ENCODE measurements at places on chromosomes 5 and 9.

DNA sequence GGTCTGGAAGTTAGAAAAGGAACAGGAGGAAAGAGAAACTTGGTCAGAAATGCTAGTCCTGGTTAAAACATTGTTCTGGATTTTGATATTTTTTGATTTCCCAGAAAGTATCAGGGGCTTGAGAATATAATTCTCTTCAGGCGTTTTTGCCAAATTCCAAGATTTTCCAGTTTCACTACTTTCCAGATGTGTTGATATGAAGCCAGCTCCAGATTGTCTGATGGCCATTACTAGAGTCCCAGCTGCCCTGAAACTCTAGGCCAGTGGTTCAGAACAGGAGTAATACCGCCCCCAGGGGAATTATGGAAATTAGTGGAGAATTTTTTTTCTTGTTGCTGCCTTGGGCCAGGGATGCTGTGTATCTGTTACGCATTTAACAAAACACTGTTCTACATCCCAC lies 88.6 kb downstream of the KCNN2 start:
- DNase-seq, result no peak

- DNase-seq, result no peak
Measured at GRCh38 chr9:126164796-126165525, 161.7 kb upstream of the MVB12B start.

DNA sequence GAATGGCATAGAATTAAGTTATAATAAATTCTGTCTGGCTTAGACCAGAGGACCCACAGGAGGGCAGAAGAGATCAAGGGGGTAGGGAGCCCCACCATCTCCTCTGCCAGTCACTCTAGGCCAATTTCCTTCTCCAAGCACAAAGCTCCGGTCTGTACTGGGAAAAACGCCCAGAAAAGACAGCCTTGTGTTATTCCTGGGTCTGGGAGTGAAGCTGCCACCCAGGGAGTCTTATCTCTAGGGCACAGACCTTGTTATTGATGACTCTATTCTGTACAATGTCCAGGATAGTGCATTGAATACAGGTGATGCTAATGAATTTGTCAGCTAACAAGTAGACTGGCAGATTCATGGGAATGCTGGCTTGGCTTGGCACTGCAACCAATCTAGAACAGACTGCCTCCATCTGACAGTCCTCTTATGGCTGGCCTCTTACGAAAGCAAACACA lies 60.7 kb downstream of the MED27 start:
- no peak for DNase-seq

- no peak for DNase-seq
Measured at GRCh38 chr5:75664979-75665378, 52.3 kb downstream of the POC5 start.

GRCh38 chr5:97752871-97753270 lies 569.8 kb upstream of the RIOK2 start:
- DNase-seq, result no peak

- DNase-seq, result no peak
Measured at GRCh38 chr5:37876943-37877342, 37.1 kb upstream of the GDNF start.

DNA sequence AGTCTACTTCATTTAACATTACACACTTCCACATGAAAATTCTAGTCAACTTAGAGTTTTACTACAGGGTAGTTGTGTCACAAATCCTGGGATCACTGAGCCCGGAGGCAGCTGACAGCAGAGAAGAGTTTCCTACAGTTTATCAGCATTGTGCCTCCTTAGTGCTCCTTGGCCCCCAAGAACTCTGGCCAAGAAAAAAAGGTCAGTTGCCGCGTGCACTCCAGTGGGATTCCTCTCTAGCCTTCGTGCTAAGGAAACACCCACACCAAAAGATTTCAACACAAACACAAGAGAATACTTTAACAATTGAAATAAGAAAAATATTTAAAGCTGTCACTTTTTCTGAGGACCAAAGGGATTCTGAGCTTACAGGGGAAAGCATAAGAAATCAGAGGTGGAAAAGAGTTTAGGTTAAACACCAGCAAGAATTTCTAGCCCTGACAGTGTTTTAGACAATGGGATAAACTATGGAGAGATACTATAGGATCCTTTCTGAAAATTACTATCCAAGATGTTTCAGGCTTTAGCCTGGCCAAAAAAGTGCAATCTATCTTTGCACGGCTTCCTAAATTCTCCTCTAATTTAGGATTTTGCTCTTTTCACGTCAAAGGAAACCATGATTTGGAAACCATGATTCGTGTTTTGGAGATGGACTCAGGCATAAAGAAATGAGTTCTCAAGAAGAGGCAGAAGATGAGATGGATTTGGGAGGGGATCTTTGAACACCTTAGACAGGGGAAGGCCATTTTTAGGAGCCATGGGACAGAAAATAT lies 606.8 kb downstream of the RAB3C start:
- no peak for DNase-seq

DNA sequence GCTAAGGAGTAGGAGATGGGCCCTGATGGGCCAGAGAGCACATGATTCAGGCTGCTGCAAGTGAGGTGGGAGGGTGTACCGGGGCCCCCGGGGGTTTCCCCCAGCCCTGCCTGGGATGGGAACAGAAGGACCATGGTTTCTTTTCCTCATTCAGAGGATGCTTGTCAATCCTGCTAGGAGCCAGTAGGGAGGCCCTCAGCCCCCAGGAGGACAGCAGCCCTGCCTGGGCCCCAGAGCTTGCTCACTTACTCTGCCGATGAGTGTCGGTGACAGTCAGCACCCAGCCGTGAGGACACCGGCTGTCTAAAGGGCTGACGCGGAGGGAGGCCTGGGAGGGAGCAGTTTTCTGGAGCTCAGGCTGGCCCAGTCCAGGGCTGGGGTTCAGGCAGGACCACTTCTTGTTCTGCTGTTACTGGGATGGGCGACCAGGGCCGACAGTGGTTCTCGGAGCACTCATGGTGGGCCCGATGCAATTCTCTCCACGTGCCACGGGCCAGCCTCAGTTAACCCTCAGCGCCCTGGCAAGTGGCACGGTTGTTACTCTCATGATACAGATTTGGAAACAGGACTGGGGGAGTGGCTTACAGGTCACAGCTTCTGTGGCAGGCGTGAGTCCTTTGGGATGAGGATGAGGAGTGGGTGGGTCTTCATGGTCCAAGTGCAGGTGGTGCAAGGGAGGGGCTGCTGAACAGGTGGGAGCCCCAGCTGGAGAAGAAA lies 1.8 kb downstream of the ARRDC1 start:
- DNase-seq, result no peak

GRCh38 chr5:39648085-39648847 lies 223.5 kb upstream of the DAB2 start:
- no peak for DNase-seq

DNA sequence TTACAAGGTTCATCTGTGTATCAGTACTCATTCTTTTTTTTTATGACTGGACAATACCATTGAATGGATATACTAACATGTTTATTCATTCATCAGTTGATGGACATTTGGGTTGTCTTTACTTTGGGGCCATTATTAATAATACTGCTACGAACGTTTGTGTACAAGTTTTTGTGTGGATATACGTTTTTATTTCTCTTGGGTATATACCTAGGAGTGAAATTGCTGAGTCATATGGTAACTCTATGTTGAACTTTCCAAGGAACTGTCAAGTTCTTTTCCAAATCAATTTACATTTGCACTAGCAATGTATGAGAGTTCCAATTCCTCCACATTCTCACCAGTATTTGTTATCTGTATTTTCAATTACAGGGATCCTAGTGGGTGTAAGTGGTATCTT lies 12.0 kb upstream of the LECT2 start:
- no peak for DNase-seq

DNA sequence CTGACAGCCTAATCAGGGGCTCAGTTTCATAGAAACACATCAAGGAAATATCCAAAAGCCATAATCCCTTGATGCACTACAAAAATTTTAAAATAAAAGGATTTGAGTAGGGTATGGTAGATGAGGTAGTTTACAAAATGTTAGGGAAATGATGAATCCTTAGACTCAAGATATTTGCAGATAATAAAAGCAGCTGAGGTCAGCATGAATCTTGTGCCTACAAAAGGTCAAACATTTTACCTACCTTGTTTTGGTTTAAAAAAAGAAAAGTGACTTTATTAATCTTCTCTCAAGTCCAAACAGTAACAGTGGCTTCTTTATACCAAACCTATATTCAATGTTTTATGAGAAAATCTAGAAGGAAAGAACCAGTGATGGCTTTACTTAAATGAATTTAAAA lies 135.5 kb downstream of the BNC2 start:
- no peak for DNase-seq

DNA sequence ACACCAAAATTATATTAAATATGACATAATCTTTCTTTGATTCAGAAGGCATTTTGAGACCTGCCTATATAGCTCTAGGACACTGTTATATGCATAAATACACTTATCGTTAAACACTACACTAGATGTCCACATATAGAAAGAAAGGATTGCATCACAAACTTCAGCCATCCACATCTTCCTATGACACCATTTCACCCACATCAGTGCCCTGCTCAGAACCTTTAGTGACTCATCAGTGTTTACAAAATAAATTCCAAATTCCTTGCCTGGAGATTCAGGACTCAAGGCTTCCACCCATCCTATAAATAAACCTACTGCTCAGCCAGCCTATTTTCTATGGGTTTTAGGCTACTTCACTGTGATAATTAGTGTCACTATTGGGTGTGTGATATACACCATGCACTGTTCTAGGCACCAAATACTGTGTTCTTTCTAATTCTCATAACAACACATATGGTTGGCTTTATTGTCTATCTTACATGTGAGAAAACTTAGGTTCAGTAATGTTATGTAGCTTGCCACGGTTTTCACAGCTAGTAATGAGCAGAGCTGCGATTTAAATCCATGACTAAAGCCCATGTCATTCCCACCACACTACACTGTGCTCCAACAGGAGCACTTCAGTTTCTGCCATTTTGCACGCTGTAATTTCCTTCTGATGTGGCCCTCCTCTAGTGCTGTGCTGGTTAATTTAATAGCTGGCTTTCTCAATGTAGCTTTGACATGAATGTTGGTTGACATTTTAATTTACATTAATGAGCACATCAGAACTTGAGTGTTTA lies 103.3 kb downstream of the SREK1 start:
- DNase-seq, result no peak

Measured in CD4-positive, alpha-beta T cell treated with Interleukin-6 at 100 ng/mL for 8 hours (primary cell).